Activated CD8-positive, alpha-beta T cell treated with anti-CD3 and anti-CD28 coated beads, Interleukin-2, amount 10 ng/mL, durations not matched to agents 7 days and 5 days (primary cell): ENCODE measurements at places on chromosomes 12 and 14.

- no peak for DNase-seq
These were observed 130.3 kb downstream of the NDUFA12 start for GRCh38 chr12:94872971-94873733.

DNA sequence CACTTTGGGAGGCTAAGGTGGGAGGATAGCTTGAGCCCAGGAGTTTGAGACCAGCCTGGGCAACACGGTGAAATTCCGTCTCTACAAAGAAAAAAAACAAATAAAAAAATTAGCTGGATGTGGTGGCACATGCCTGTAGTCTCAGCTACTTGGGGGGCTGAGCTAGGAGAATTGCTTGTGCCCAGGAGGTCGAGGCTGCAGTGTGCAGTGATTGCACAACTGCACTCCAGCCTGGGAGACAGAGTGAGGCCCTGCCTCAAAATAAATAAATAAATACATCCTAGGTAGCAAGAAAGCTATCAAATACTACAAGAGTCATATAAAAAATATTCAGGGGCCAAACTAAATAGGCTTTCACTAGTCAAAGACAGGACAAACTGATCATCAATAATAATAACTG lies 6.2 kb downstream of the KLHL28 start:
- no peak for DNase-seq

DNA sequence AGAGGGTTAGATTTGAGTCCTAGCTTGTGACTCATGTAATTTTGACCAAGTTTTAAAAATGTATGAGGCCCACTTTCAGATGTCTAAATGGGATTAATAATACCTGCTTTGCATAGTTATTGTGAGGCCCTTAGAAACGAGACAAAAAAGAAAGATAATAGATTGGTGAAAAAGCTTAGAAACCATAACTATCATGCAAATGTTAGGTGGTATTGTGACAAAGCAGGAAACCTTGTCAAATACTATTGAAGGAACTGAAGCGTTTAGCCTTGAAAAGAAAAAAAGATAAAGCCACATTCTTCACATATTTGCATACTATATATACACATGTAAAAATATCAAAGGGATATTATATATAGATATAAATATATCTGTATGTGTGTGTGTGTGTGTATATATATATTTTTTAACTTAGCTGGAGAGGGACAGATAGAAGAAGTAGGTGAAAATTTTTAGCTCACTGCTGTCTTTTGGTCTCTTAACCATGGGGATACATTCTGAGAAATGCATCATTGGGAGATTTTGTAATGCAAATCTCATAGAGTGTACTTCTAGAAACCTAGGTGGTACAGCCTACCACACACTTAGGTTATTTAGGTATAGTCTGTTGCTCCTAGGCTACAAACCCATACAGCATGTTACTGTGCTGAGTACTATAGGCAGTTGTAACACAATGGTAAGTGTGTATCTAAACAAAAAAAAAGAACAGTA lies 270.3 kb downstream of the CCDC91 start:
- DNase-seq, result no peak

DNA sequence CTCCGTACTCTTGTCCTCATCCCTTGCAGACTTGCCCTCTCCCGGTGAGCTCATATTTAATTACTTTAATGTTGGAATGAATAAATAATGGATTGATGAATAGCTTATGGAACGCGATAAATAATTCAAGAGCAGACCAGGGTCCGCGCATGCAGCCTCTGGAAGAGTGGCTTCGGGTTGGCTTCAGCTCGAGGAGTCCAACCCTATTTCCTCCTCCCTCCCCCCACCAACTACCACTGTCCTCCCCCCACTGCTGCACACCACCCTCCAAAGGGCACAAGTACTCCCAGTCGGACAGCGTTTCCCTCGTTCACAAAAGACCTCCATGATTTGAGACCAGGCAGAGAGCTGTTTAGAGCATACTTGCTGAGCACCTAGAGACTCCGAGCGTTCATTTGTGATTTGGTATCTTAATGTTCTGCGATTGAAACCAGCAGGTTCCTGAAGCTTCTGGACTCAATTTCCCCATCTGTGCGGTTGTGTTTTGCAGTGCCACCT lies 647 bp upstream of the SIX1 start:
- no peak for DNase-seq

DNA sequence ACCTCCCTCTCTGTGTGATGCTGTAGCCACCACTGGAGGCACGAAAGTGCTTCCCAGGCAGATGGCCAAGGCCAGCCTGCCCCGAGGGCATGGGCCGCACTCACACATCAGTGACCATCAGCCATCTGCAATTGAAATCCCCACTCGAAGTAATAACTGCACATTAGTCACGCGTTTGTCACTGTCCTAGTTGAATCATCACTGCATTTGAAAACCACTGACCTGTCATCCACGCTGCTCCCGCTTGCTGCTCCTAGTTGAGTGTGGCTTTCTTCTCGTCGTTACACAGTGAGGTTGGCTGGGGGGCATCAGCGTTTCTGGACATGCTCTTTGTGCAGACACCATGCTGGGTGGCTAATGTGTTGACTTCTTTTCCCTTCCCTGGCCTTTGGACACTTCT lies 176.1 kb downstream of the ADGRD1 start:
- no peak for DNase-seq

DNA sequence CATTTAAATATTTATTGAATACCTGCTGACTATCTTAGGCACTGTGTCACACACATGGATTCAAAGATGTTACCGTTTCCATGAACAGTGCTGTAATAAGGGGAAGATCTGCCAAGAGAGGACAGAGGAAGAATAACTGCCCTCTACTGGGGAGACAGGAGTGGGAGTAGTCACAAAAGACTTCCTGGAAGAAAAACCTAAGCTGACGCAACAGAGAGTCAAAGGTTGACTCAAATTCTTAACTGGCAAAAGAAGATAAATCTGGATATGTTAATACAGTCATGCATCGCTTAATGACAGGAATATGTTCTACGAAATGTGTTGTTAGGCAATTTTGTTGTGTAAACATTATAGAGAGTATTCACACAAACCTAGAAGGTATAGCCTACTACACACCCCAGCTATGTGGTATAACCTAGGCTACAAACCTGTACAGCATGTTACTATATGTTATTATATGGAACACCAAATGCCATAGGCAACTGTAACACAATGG lies 51.5 kb downstream of the DCAF5 start:
- peak; percentile 28 for DNase-seq

DNA sequence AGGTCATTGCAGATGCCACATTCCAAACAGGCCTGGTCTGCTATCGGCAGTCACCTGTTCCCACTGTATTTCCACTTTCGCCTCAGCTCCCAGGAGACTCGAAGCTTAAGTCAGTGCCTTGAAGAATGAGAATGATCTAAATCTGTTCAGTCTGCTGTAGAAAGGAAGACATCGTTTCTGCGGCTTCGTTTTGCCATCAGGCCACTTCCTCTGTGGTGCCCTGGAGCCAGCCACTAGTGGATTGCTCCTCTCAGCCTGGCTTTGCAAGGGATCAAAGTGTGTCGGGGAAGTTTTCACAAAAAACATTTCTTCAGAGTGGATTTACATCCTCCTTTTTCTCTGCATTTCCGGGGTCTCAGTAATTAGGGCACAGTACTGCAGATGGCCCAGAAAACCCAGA lies 66.7 kb downstream of the AACS start:
- DNase-seq, result no peak

- DNase-seq, result no peak
These were observed 68.3 kb downstream of the DYRK2 start for GRCh38 chr12:67716817-67717216.

- DNase-seq, result no peak
These were observed 1209.9 kb downstream of the BCL11B start for GRCh38 chr14:98062083-98062482.

GRCh38 chr14:34857689-34858449 lies 17.3 kb downstream of the BAZ1A start:
- DNase-seq, result peak; percentile 70

DNA sequence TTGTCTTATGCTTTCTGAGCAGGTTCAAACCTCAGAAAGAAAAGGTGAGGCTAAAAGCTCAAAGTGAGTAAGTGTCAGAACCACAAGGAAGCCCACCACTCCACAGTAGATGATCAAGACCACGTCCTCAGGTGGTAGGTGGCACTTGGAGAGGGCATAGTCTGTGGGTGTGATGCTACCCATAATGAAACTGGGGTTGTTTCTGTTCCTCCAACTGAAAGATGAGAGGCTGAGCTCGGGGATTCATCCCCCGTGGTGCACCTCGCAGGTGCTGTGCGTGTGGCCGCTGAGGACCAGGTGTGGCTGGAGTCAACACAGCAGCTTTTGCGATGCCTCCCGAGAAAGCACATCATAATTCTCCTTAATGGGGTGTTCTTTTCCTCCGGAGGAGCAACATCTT lies 285.7 kb downstream of the TTC8 start:
- no peak for DNase-seq

DNA sequence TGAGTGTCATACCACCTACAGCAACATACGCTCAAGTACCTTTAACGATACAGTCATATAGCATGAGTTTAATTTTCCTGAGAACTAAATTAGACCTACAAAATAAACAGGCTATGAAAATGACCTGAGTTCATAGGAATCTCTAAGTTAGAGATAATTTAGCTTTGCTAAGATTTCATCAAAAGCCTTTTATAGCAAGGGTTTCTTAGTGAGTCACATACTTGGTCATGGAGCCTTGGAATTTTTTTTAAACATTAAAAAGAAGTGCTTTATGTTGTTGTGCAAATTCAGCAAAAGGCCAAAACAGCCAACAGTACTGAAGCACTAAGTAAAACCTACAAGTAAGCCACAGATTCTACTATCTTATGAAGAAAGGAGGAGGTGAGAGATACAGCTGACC lies 93.6 kb upstream of the FERMT2 start:
- no peak for DNase-seq

DNA sequence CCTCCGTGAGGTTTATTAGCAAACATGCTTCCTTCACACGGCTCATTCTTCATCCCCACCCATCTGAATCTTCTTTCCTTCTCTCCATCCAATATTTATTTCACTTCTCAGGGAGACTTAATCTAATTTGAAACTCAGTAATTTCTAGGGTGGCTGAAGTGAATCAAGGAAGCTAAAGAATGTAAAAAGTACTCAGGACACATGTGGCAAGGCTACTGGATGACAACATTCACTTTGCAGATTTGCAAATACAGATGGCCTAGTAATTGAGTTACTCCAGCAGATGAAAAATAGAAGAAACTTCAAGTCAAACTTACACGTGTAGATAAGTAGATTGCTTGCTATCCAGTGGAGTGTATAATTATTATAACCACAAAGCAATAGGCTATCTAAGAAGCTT lies 15.4 kb upstream of the BEST3 start:
- no peak for DNase-seq

GRCh38 chr14:89171168-89171567 lies 245.9 kb downstream of the FOXN3 start:
- DNase-seq, result no peak

- DNase-seq, result no peak
These were observed 211.1 kb downstream of the GLT1D1 start for GRCh38 chr12:129064209-129064855.
